Ascending aorta (tissue), 2 donors: ENCODE measurements at places on chromosomes 5 and 9. TPM values are rescaled to one million over a fixed set of nuclear protein-coding genes. Genes with fewer than 3 reads are reported as not detected.

UGT3A2 gene
- total RNA-seq = not detected

GRCh38 chr5:65927503-65928321 is 1.3 kb downstream of the ERBIN start:
- H3K27me3 ChIP-seq = no peaks in the 10 kb centered on the region
- DNase-seq = no peak
- no peaks in the 10 kb centered on the region for H3K4me1 ChIP-seq
- peak overlapping the region; percentile 99 for H3K4me3 ChIP-seq
- peak overlapping the region; percentile 98 for H3K27ac ChIP-seq

CDC26 gene
- total RNA-seq = 1.2 TPM

DNA sequence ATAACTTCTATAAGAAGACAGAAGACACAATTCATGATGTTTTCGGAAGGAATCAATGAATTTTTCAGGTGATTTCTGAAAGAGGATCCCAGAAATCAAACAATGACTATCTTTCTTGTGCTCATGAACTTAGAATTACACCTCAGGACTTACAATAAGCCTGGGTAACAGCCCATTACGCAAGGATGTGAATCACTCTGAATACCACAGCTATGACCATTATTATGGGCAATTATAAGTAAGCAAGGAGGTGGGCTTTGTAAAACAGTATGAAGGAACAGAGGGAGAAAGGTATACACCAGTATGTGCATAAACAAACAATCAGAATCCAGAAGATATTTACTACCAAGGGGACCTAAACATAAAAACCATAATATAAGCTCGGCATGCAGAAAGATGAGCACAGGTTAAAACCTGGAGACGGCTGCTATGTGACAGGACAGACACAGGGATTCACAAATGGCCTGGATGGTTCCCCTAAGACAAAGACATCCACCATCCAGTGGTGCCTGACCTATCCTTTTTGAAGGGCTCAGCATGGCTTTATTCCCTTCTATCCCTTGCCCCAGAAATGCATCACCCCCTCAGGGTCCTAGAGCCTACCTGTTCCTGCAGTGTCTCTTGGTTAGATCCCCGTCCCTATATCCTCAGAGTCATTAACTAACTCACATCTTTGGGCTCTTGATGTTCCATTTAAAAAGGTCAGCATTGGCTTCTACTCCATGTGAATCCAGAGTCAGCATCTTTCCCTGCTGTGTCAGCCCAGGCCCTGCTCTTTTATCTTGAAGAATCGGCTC is 21.8 kb upstream of the PPP2CA start:
- no peak overlapping the region for H3K4me3 ChIP-seq
- H3K27ac ChIP-seq = no peak overlapping the region
- H3K36me3 ChIP-seq = no peaks in the 10 kb centered on the region
- no peak for DNase-seq
- H3K27me3 ChIP-seq = no peaks in the 10 kb centered on the region

GRCh38 chr5:172832383-172833315 is 1.4 kb upstream of the ERGIC1 start:
- no peak for DNase-seq
- no peaks in the 10 kb centered on the region for H3K4me1 ChIP-seq
- no peaks in the 10 kb centered on the region for H3K27me3 ChIP-seq
- no peak overlapping the region for H3K4me3 ChIP-seq
- peak overlapping the region; percentile 86 for H3K27ac ChIP-seq
- H3K36me3 ChIP-seq = no peaks in the 10 kb centered on the region
